Renal pelvis (tissue), 12 donors: ENCODE measurements at places on chromosomes 1 and 21. TPM values are rescaled to one million over a fixed set of nuclear protein-coding genes. Genes with fewer than 3 reads are reported as not detected.

GRCh38 chr1:155513300-155513916, 49.2 kb downstream of the ASH1L start:
- DNase-seq = no peak

GRCh38 chr1:223556414-223557129, 108.9 kb downstream of the CAPN8 start:
- DNase-seq = no peak

The FAM110D gene
- 1.7 TPM for polyA plus RNA-seq

DNA sequence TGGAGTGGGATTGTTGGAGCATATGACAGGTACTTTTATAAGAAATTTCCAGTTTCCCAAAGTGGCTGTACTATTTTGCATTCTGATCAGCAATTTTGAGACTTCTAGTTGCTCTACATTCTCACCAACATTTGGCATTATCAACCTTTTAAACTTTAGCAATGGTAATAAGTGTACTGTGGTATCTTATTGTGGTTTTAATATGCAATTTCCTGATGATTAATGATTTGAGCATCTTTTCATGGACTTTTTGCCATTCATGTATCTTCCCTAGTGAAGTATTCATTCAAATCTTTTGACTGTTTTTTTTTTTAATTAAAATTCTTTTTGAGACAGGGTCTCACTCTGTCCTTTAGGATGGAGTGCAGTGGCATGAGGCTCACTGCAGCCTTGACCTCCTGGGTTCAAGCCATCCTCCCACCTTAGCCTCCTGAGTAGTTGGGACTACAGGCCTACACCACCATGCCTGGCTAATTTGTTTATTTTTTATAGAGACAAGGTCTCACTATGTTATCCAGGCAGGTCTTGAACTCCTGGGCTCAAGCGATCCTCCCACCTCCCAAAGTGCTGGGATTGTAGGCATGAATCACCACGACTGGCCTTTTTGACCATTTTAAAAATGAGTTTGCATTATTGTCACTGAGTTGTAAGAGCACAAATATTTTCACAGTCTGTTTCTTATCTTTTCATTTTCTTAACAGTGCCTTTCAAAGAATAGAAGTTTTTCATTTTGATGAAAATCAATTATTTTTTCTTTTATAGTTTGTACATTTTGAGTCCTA, 7.8 kb upstream of the SLC6A9 start:
- DNase-seq = no peak

The NKAIN1 gene
- 4.6 TPM for polyA plus RNA-seq

The ATPAF1 gene
- 87.4 TPM for polyA plus RNA-seq

The CCDC190 gene
- not detected for polyA plus RNA-seq

The ITLN2 gene
- polyA plus RNA-seq = not detected

The ATP1A4 gene
- polyA plus RNA-seq = 0.80 TPM

- DNase-seq = no peak
Measured at GRCh38 chr1:229664133-229664689, 38.2 kb downstream of the URB2 start.

DNA sequence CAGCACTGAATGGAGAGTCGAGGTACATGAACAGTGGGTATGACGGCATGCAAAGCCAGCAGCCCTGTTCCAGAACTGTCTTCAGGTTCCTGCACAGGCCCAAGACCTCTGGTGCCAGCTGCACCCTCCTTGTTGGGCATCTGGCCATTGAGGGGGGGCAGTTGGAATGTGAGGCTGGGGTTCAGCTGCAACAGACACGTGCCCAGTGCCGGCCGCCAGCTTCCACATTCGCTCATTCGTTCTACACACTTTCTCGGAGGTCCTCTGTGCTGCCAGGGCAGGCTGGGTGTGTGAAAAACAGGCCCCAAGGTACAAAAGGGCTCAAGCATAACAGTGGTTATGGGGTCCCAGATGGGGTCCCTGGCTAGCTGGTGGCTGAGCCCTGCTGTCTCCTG, 37.9 kb upstream of the SLC19A1 start:
- no peak for DNase-seq

GRCh38 chr1:82225421-82226185, 424.9 kb downstream of the ADGRL2 start:
- no peak for DNase-seq

The ZBTB48 gene
- 35.0 TPM for polyA plus RNA-seq

The LINGO4 gene
- not detected for polyA plus RNA-seq

- no peak for DNase-seq
Measured at GRCh38 chr1:38919130-38919529, 22.5 kb downstream of the RHBDL2 start.

The PLA2G4A gene
- polyA plus RNA-seq = 8.3 TPM

The GBP1 gene
- polyA plus RNA-seq = 8.6 TPM

DNA sequence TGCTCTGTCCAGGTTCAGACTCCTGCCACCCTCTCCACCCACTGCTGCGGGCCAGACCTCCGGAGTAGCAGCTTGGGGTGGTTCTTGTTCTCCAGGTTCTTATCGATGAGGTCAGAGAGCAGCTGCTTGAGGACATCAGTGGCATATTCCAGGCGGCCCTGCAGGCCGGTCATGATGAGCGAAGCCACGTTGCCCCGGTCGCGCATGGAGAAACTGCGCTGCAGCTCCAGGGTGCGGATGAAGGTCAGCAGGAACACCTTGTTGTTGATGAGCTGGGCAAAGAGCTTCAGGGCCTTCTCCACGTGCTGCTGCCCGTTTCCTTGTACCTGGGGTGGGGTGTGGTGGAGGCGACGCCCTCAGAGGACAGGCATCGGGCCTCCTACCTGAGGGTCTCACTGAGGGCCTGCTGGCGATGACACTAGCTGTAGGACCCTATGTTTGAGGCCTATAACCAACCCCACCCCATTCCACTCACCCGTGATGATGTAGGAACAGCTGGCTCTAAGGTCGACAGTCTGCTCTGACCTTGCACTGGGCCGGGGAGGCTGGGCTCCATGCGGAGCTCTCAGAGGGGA, 131.2 kb upstream of the CD34 start:
- no peak for DNase-seq

The C1orf210 gene
- polyA plus RNA-seq = 24.0 TPM

DNA sequence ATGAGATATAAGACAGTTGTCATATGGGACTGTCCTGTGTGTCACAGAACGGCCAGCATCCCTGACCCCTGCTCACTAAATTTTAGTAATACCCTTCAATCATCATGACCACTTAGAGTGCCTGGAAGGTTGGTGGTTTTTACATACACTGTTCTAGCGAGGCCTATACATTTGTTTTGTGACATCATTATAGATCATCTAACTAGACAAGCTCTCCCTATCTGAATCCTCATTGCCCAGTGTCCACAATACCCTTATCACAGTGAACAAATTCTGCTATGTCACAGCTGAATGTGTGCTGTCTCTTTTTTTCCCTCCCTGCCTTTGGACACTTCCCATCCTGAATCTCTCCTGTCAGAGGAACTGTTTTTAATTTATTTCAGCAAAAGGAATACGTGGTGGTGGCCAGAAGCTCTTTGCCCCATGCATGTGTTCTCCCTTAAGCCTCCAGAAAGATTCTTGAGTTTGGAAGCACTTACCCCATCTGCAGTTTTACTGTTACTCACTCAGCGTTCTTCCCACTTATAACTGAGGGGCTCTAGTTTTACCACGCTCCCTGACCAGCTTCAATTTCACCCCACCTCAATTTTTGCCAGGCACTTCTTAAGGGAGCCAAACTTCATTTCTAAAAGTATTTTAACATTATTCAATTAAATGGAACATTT, 70.3 kb downstream of the OLFML2B start:
- no peak for DNase-seq

The CCSAP gene
- polyA plus RNA-seq = 8.7 TPM

The UBL4B gene
- polyA plus RNA-seq = not detected

DNA sequence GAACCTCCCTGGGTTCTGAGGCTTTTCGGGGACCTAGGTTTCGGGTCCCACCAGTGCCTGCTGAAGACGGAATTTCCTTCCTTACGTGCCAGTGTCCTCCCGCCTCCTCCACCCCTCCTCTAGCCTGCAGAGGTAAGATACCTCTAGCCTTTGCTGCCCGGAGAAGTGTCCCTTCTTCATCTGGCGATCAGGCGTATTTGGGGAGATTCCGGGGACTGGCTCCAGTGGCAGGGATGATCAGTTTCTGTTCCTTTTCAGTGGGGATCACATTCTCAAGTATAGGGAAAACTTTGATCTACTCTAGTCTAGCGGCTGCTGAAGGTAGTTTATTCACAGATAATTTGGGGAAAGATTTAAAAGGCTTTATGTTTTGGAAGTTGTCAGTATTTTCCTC, 674 bp downstream of the CEP350 start:
- no peak for DNase-seq

The CLEC20A gene
- polyA plus RNA-seq = 0.60 TPM

The CSF3R gene
- polyA plus RNA-seq = 3.1 TPM

The GPR25 gene
- polyA plus RNA-seq = not detected

The TINAGL1 gene
- polyA plus RNA-seq = 45.5 TPM

DNA sequence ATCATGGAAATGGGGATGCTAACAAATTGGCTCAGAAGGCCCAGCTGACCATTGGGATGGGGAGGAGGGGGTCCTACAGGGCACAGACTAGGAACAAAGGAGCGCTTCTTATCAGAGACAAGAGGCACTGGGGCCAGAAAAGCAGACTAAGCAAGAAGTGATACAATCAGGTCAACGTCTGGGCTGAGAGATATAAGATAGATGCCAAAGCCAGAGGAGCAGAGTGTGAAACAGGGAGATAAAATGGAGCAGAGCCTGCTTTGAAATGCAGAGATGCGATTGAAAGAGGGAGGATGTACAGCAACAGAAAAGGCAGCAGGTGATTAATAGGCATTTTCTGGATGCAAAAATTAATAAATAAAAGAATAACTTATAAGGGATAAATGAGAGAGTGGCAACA, 127.5 kb upstream of the SAMSN1 start:
- DNase-seq = no peak
